Neural progenitor cell (in vitro differentiated cells): ENCODE measurements at places on chromosomes 2 and 18.

DNA sequence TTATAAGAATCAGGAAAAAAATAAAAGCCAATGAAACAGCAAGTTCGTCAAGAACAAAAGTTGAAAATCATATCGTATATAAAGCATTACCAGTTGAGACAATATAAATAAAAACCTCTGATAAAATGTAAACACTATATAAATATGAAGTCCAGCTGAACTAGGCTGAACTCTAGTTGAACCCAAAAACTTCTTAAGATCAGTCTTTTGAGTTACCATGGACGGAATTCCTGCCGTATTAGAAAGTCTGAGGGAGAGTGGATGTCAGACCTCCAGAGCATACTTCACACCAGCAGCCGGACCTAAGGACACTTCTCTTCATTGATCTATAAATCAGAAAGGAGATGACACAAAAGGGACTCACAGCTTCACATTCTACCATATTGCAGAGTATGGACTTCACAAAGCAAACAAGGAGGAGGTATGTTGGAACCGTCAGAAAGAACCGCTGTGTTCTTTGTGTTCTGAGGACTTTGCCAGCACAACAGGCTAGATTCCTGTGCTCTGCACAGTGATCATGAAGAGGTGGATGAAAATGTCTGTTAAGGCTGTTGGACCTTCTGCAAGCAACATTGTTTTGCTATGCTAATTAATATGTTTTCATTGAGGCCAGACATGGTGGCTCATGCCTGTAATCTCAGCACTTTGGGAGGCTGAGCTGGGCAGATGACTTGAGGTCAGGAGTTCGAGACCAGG is 67.2 kb upstream of the SP5 start:
- no peak for DNase-seq

DNA sequence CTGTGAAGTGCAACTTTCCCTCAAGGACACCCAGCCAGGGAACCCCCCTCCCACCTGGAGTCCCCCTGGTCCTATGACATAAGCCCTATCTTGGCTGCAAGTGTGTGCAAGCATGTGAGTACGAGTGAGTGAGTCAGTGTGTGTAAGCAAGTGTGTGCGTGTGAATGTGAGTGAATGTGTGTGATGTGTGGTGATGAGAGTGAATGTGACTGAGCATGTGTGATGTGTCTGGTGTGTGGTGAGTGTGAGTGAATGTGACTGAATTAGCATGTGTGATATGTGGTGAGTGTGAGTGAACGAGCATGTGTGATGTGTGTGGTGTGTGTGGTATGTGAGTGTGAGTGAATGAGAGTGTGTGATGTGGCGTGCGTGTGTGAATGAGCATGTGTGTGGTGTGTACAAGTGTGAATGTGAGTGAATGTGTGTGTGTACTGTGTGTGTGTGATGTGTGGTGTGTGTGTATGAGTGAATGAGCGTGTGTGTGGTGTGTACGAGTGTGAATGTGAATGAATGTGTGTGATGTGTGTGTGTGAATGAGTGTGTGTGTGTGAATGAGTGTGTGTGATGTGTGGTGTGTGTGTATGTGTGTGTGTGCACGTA is 68.8 kb upstream of the SMAD7 start:
- no peak for DNase-seq

DNA sequence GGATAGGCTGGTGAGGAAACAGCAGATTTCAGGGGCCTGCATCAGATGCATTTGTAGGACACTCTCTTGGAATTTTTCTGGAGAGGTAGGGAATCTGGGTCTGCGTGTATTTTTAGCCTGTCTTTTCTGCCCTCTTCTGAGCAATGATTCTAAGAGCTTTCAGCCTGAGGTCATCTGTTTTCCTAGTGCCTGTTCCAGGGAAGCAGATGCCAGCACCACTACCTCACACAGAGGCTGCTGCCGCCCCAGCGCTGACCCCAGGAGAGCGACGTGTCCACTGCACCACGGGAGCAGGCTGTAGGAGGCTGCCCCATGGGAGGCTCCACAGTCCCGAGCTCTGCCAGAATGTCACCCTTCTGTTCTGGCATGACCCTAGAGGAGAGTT is 316.5 kb downstream of the CYP26B1 start:
- no peak for DNase-seq

- DNase-seq: no peak
Measured at GRCh38 chr2:55073000-55073983, 23.0 kb upstream of the RTN4 start.

- no peak for DNase-seq
Measured at GRCh38 chr2:53188851-53189510, 578.6 kb upstream of the CHAC2 start.
